ENCODE measurements at places on chromosomes 12 and 14.

- DNase-seq, result no peak
These were observed 220.4 kb downstream of the ATP23 start for GRCh38 chr12:58161773-58162172.

GRCh38 chr12:108712165-108712924, 19.0 kb downstream of the CORO1C start:
- DNase-seq, result no peak

DNA sequence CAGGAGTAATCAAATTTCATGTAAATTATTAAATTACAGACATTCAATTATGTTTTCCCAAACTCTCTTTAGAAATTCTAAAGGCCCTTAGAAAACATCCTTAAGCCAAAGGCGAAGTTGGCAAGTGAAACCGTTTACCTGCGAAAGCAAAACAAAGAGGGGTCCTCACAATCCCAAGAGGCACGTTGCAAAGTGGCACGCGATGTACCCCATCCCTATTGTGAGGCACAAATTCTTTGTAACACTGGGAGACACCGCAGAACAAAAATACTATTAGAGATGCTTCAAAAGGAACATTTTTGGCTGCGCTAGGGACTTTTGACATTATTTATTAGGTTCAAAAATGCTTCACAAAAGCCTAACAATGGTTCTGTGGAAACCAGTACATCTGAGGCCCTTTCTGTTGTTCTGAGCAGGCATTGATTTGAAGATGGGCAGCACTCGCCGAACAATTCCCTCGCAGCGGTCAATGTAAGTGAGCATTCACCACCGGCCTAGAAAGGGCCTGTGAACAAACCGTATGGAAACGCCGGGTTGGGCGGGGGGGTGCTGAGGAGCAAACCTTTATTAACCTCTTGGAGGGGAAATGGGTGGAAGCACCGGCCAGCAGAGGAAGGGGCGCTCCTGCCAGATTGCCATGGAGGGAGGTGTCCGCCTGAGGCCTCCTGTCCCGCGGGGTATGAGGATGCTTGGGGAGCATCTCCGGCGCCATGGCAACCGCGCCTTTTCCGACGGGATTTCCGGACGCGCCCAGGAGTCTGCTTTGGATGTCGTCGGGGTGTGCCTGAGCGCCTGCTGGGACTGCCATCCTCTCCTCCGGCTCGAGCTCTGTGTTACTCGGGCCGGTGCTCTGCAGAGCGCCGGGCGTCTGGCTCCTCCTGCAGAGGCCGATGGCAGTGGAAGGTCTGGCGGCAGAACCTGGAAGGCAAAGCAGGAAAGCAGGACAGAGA, 193.9 kb downstream of the C12orf42 start:
- DNase-seq, result no peak

GRCh38 chr12:109020146-109020795, 597 bp downstream of the SVOP start:
- no peak for DNase-seq

- DNase-seq, result no peak
These were observed 18.0 kb downstream of the BCL2L14 start for GRCh38 chr12:12088761-12089160.

DNA sequence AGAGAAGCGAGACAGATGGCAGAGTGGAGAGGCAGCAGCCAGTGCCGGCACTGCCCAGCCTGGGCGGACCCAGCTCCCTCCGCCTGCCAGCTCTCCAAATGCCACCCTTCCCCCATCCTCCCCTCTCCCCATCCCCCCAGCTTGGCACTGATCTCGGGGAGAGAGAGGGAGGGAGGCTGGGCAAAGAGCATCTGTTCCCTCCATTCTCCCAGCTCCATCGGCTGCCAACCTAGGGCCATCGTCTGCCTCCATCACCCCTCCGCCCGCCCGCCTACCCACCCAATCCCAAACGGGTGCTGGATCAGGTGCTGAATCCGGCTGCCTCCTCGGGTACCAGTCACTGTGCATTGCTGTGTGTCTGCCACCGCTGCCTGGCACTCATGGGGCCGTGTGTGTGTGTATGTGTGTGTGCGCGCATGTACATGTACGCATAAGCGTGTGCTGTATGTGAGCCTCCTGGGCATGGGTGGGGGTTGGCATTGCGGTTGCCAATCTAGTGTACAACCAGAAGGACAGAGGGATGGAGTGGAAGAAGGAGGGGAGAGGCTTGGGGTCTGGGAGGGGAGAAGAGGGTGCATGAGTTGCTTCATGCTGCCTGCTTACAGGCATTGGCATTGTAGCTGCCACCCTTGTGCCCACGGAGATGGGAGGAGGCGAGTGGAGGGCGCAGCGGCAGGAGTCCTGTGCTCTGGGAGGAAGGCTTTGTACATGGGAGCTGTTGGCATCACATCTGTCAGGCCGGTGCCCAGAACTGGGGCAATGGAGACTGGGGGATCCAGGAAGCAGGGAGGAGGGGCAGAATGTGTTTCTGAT, 38.4 kb downstream of the ZFHX2 start:
- no peak for DNase-seq

DNA sequence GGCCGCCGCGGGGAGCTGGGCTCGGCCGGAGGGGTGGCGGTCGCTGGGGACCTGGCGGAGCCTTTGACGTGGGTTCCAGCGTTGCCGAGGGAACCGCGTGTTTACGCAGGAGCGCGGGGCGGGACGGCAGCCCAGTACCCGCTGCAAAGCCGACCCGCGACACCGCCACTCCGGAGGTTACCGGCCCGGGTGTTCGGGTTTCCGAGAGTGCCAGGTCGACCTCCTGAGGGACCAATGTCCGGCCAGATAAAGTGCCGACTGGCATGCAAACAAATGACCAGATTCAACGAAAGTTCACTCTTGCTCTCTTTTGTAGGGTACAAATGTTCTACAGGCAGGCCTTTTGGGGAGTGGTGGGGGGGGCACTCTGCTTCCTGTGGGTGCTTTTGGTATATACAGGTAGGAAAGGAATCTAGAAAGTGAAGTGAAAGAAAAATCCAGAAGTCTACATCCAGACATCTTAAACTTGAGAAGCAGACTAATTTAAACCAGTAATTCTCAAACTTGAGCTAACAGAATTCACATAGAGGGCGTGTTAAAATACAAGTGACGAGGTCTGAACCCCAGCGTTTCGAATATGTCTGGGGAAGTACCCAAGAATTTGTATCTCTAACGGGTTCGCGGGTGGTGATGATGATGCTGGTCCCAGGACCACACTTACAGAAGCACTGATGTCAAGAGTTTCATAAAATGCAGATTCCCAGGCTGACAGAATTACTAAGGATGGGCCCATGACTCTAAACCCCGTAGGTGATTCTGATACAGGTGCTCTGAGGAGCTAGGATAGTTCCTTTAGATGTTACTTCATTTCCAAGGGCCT, at the start of gene GPR135:
Gene GPR135 (minus strand): TSS at position 65 of the 820 bp plus-strand sequence. CDS start 154 bp downstream, outside the sequence.
- no peak for DNase-seq

GRCh38 chr14:43786066-43786762, 720.9 kb downstream of the FSCB start:
- DNase-seq, result no peak

DNA sequence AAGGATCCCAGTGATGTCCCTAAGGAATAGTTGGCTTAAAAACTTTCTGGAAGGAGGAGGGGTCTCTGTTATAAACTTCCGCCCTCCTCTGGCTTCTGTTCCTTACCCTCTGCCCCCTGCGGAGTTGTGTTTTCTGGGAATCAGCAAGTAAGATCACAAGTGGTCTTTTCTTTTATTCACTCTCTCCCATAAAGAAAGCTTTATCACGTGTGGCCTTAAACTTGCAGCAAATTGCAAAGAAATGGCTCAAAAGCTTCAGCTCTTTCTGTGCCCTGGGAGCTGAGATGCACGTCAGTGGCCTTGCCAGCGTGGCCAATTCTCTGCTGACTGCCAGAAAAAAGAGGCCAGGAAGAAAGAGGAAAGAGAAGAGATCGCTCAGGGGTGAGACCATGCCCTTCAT, at the start of gene SLCO1C1:
Gene SLCO1C1 (plus strand): TSS at position 101 of the 400 bp plus-strand sequence. CDS start 4,245 bp downstream, outside the sequence.
- no peak for DNase-seq

DNA sequence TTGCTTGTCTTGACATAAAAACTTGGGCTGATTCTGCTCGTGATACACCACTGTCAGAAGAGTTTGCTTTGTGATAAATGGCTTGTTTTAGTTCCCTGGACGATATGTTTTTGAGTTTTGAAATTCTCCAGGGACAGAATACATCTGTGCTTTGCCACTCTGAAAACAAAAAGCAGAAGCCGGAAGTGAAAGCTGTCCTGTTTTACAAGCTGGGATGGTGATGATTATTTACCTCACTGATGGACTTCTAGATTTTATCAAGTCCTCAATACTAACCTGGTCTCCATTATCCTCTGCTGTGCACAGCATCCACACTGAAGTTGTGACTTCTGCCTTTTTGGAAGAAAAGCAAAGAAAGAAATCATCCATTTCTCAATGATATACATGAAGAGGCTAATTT, 251.6 kb downstream of the TRHDE start:
- DNase-seq, result no peak

DNA sequence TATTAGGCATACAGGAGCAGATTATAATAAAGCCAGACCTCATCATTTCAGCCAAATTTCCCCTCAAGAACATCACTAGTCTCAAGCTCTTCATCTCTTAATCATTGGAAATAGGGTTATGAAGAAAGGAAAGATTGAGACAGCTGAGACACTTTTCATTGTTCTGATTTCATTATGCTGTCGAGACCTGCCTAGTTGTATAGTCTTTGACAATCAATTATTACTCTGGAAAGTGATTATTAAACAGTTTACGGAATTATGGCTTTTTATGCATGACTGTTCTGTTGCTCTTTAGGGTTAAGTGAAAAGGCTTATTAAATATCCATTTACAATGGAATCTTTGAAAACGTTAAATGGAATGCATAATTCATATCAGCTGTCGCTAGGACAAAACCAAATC, 48.3 kb downstream of the TTC6 start:
- DNase-seq, result no peak

DNA sequence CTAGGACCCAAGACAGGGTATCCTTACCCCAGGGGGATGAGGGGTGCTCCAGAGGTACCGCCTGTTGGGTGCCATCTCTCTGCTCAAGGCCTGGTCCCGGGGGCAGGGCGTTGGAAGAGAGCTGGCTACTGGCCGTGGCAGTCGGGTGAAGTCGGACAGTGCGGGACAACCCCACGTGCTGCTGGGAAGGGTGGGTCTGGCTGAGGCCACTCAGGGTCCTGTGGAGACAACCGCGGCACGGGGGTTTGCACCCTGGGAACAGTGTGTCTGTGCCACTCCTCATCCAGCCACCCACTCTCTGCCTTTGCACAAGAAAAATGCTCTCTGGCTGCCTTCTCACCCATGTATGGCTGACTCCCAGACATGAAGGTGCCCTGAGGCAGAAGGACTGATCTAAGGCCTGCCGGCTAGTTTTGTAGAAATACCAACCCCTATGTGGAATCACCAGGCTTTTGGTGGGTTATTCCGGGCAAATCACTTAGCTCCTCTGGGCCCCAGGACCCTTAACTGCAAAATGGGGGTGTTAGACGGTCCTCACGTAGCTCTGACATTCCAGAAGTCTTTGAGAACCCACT, 56.5 kb downstream of the LTBP2 start:
- DNase-seq, result no peak

- DNase-seq, result peak; percentile 42
These were observed 17.4 kb downstream of the TMEM119 start for GRCh38 chr12:108580531-108580930.

- no peak for DNase-seq
These were observed 700.4 kb upstream of the TBX3 start for GRCh38 chr12:115384391-115384790.

GRCh38 chr12:106428384-106428783, 70.8 kb downstream of the POLR3B start:
- no peak for DNase-seq

GRCh38 chr12:96249196-96250118, 55.3 kb downstream of the ELK3 start:
- DNase-seq, result peak; percentile 78

DNA sequence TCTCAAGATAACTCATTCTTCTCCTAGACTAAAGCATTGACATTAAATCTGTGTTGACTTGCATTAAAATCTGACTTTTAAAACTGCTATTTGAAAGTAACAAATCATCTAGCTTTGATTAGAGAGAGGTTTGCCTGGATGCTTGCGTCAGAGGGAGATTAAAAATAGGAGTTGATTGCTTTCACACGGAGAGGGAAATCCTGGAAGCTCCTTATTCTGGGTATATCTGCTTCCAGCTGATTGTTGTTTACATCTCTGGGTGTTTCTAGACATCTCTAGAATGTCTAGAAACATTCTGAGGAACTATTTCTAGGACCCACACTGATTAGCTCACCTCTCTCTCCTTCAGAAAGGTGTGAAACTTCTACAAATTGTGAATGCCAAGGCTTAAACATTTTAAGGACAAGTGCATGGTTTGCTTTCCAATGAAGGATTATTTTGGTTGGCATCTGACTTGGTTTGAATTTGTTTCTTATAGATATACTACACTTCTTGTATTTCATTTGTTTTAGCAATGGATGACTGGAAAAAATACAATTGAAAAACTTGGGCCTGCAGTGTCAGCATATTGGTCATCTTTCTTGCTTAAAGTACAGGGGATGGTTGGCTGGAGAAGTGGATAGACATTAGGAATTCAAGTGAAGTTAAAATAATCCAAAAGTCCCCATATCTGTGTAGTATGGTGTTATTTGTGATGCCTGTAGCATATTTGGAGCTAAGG, 2.1 kb downstream of the DIP2B start:
- no peak for DNase-seq

DNA sequence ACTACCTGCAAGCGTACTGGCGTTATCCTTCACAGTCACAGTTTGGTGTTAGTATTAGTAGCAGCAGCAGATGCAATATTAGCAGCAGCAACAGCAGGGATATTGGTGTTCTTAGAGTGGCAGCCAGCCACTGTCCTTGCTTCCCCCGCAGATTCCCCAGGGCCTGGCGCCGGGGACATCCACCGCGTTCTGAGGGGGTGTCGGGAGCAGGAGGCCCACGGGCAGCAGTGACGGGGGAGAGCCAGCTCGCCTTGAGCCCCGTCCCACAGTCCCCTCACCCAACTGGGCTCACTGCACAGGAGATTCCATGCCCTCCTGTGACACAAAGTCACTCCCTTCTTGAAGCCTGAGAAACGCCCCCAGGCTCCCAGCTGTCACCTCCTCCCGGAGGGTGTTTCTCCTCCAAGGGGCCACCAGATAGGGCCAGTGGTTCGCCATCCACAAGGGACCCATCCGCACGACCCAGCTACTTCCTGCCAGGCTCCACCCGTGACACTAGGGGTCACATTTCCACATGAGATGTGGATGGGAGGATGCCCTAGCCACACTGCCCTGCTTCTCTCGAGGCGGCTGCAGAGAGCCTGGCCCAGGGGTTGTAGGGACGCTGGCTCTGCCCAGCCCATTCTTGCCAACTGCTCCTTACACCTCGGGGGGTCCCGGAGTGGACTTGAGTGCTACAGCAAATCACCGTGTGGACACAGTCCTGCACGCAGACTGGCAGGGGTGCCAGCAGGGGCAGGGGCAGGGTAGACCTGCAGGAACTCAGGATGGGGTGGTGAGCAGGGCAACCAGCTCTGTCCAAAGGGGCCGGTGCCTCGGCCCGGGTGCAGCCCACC, 123.1 kb downstream of the PIWIL1 start:
- DNase-seq, result no peak

GRCh38 chr12:87795555-87795954, 233.6 kb downstream of the C12orf50 start:
- DNase-seq, result no peak

Data from hepatic stellate cell (primary cell).